ENCODE measurements at places on chromosomes 1 and 21.

GRCh38 chr1:115251340-115251748 is 86.7 kb downstream of the NGF start:
- DNase-seq, result no peak

DNA sequence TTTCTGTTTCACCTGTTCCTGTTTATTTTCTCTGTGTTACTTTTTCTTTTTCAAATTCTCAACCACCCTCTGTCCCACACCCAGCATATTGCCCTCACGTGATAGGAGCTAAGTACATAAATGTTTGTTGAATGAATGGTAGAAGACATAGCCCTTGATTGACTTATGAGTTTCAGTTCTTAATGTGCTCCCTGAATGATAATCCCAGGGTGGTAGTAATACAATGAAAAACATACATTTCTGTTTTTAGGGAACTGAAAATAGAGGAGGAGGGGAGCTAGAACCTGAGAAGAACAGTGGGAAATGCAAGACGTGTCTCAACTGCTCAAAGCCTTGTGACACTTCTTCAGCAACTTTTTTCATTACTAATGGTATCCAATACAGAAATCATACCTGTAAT is 147.1 kb downstream of the SPATA46 start:
- no peak for DNase-seq

DNA sequence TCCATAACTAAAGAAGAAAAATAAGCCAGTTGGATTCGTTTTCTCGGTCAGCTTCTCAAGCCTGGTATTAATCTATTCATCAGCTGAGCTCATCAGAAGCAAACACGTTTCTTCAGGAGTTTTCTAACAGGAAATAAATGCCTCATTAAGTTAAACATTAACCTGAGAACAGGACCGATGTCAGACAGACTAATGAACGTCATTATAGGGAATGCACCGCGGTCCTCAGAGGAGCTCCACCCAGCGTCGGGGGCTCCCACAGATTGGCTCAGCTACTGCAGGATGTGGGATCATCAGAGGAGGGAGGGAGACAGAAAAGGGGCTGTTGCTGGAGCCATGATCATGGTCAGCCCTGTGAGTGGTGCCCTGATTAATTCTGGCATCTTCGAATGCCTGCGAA is 615.4 kb downstream of the PTPRU start:
- no peak for DNase-seq

GRCh38 chr1:209624558-209625549 is 27.4 kb downstream of the LAMB3 start:
- no peak for DNase-seq

DNA sequence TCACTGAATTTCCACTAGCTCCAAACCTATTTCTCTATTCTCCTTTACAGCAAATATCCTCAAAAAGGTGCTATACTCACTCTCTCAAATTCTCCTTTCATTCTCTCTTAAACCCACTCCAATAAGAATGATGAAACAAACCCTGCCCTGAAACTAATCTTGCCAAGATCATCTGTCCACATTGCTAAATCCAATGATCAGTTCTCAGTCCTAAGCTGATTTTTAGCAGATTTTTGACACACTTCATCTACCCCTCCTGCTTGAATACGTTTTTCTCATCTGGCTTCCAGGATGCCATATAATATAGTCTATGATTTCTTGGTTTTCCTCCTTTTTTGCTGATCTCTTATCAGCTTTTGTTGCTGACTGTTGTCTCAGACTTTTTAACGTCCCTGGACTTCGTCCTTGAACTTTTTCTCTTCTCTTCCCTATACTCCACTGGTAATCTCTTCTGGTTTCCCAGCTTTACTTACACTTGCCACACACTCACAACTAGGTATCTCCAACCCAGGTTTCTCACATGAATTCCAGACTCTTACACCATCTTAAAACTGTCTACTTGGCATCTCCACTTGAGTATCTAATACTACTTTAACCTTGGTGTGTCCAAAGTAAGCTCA is 35.3 kb downstream of the RERE start:
- no peak for DNase-seq

GRCh38 chr1:33348676-33349080 is 27.8 kb upstream of the A3GALT2 start:
- no peak for DNase-seq

DNA sequence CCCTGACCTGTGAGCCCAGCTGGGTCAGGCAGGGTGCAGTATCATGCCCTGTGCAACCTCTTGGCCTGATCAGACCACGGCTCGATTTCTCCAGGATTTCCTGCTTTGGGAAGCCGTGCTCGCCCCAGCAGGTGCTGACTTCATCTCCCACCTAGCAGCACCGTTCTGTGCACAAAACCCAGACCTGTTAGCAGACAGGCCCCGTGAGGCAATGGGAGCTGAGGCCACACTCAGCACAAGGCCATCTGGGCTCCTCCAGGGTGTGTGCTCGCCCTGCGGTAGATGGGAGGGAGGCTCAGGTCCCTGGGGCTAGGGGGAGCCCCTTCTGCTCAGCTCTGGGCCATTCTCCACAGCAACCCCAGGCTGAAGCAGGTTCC is 29.6 kb downstream of the SLC19A1 start:
- DNase-seq, result no peak

DNA sequence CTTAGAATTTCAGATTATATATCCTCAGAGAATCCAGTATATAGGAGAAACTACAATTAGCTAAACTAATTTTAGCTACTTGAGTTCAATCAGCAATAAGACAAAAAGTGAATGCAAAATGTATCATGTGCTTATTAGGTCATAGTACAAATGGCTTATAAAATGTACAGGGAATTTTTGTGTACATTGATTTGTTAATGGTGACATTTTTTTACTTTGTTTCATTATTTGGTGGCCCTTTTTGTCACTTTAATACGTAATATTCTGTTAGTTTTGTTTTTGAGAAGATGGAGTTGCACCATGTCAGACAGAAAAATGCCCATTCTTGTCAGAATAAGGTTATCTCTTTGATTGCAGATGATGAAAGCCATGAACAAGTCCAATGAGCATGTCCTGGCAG is 33.6 kb downstream of the CC2D1B start:
- no peak for DNase-seq

GRCh38 chr1:31762726-31763670 is 1.1 kb downstream of the ADGRB2 start:
- DNase-seq, result peak; percentile 70

Data from T1000 (cell line).